Activated CD4-positive, alpha-beta T cell treated with anti-CD3 and anti-CD28 coated beads, Interleukin-2, amount 10 ng/mL, durations not matched to agents 7 days and 5 days (primary cell): ENCODE measurements at places on chromosomes 12 and 14.
A peak's percentile ranks its signal among the peaks of the same experiment; 100 is the strongest.

GRCh38 chr12:52672321-52672933 lies 7.8 kb downstream of the KRT1 start:
- no peak for DNase-seq

- no peak for DNase-seq
Measured at GRCh38 chr14:88007608-88008007, 2.7 kb downstream of the GPR65 start.

- DNase-seq, result no peak
Measured at GRCh38 chr12:108548954-108549521, 11.9 kb downstream of the SART3 start.

DNA sequence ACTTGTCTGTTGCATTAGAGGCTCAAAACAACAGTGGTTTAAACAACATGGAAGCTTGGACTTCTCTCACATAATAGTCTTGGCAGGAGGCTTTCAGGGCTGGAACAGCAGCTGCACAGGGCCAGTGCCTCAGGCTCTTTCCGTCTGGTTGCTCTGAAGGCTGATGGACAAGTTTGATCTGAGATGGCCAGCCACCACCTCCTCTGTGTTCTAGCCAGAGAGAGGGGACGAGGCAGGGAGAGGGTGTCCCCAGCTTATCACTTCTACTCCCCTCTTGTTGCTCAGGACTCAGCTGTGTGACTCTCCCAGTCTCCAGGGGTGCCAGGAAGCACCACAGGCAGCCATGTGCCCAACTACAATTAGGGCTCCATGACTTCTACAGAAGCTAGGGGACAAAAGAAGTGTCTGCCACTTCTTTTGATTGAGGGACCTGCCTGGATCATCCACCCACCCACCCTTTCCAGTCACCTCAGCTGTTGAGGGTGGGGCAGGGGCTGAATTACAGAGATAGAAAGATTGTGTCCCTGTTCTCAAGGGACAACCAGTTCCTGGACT lies 46.6 kb downstream of the SMIM41 start:
- no peak for DNase-seq

GRCh38 chr12:13253966-13254760 lies 57.6 kb downstream of the EMP1 start:
- no peak for DNase-seq

GRCh38 chr12:3527181-3527580 lies 36.2 kb downstream of the PRMT8 start:
- DNase-seq, result no peak

DNA sequence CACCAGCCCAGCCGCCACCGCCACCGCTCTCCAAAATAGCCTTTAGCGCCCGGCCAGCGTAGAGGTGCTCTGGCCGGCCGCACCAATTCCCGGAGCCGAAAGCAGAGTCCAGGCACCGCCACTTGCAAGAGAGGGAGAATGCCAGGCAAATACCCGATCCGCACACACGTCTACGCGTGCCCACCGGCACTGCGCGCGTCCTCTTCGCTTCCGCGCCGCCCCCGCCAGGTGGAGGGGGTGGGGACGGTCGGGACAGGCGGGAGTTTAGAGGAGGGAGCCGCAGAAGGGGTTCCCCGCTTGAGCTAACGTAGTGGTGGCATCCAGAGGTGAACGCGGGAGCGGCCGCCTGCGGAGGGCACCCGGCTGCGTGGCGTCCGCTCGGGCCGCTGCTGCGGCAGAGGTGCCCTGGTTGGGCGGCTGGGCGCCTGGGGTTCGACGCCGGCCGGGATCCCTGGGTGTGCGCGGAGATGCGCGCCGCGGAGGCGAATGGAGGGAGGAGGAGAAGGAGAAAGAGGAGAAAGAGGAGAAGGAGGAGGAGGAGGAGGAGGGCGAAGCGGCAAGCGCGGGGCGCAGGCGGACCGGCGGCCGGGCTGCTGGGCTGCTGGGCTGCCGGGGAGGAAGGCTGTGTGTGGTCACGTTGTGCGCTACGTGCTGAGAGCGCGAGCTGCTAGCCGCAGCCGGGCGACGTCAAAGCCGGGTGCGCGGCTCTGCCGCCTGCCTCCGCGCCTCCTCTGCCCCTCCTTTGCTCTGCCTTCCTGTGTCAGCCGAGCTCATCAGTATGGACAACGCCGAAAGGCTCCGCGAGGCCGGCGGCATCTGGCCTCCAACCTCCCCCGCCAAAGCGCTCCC lies at the start of gene MDGA2:
Gene MDGA2, minus strand, starts transcription at position 140 of the 849 bp plus-strand sequence.
- DNase-seq, result no peak

DNA sequence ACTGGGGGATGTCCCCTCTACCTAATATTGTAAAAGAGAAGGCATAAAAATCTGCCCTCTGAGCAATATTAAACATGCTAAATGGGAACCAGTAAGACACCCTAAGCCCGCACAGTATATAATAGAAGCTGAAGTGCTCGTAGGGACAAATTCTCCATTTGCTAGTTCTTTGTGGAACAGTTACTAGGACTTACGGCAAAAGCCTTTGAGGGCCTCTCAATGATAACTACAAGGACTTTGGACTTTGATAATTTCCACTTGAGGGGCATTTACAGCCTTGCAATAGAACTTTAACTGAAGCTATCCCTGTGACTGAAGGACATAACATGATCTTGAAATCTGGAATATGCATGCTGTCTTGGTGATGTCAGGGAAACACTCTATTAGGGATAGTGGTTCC lies 111.5 kb upstream of the IFNG-AS1 start:
- DNase-seq, result no peak

- DNase-seq, result no peak
Measured at GRCh38 chr12:77571768-77572167, 258.9 kb upstream of the NAV3 start.

- DNase-seq, result no peak
Measured at GRCh38 chr12:15996254-15996653, 85.1 kb downstream of the DERA start.

- DNase-seq, result no peak
Measured at GRCh38 chr12:124930586-124930985, 16.1 kb upstream of the UBC start.

- no peak for DNase-seq
Measured at GRCh38 chr12:24840046-24840800, 108.7 kb downstream of the BCAT1 start.

GRCh38 chr12:123754041-123754772 lies 7.9 kb upstream of the DNAH10 start:
- no peak for DNase-seq

GRCh38 chr12:129096184-129096583 lies 242.9 kb downstream of the GLT1D1 start:
- DNase-seq, result no peak

DNA sequence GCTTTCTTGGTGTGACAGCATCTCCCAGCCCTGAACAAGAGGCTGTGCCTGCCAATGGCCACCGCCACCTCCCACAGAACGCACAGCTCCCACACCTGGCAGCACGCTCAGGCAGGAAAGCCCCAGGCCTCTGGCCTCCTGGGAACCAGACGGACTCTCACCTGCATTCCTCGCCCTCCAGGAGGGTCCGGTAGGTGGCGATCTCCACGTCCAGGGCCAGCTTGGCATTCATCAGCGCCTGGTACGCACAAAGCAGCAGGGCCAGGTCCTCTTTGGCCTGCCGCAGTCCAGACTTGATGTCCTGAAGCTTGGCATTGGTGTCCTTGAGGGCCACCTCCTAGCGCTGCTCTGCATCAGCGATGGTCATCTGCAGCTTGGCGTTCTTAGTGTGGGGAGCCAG lies 12.1 kb upstream of the KRT77 start:
- no peak for DNase-seq

DNA sequence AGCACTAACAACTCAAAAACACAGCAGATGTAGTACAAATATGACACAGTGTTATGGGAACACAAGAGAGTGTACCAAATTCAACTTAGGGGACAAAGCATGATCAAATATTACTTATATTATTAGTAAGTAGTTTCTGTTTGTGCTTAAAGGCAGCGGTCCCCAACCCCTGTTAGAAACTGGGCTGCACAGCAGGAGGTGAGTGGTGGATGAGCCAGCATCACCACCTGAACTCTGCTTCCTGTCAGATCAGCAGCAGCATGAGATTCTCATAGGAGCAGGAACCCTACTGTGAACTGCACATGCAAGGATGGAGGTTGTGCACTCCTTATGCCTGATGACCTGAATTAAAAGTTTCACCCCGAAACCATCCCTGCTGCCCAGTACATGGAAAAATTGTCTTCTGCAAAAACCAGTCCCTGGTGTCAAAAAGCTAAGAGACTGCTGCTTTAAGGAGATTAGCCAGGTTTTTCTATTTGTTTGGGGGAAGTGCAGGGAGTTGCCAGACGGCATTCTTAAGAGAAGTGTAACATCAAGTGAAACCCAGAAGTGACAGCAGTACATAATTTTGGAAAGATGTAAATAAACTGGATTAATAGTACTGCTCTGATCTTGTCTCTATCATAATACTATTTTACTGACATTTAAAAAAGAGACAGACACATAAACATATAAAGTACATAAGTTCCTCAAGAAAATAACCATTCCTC lies 26.7 kb downstream of the GTF2A1 start:
- DNase-seq, result peak; percentile 10

- no peak for DNase-seq
Measured at GRCh38 chr12:2397356-2398045, 344.7 kb downstream of the CACNA1C start.

DNA sequence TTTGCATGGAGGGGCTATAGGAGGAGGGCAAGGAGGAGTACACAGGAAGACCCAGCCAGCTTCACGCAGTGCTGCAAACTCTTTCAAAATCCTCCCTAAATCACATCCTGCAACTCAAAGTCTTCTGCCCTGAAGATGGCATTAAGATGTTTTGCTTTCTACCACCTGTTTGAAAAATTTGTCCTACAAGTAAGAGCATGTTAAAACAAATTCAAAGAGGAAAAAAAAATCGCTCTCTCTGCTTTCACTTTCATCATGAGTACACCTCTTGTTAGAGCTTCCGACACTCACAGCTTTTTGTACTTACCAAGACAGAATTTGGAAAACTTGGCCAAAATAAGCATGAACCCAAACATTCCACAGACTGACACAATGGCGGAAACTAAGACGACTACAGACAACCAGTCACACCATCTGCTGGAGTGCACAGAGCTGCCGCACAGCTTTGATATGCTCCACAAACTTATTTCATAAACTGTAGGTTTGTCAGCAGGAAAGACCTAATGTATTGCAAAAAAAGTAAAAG lies 21.3 kb downstream of the GCH1 start:
- peak; percentile 47 for DNase-seq

GRCh38 chr14:93263416-93263815 lies 56.4 kb downstream of the UBR7 start:
- no peak for DNase-seq

GRCh38 chr14:30125322-30125979 lies 197.8 kb upstream of the PRKD1 start:
- no peak for DNase-seq

DNA sequence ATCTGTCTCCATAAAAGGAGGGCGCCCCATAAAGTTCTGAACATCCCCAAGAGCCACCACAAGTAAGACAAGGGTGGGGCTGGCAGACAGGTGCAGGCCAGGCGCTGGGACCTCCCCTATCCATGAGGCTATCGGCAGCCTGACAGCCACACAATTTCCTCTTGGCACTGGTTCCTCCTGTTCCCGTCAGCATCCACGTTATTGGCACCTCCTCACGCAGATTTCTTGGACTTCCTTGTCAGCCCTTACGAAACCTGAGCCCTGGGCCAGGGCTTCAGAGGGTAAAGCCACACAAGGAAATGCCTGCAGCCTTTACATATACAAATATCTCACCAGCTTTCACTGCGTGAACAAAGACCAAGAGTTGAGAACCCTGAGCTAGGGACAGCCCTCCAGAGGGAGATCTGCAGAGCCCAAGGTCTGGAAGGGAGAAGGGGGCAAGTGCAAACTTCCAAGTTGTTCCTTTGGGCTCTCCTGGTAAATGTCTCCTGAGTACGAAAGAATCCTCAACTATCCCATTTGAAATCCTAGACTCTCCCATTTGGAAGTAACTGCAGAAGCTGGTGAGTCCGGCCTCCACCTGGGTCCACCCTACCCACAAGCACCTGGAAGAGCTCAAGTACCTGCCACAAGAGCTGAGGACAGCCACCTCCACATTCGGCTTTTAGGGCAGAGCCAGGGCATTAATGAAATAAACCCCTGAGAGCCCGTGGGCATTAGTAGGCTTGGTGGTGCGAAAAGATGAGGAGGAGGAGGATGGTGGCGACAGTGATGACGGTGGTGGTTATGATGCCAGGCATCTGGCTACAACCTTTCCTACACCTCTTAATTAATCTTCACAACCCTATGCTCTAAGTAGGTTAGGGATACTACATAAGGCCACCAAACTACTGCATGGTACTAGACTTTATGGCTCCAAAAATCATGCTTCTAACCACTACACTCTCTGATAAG lies 5.5 kb upstream of the TC2N start:
- DNase-seq, result peak; percentile 70

GRCh38 chr14:104428860-104429259 lies 150.7 kb upstream of the C14orf180 start:
- no peak for DNase-seq

GRCh38 chr12:132597333-132598316 lies 12.8 kb downstream of the LRCOL1 start:
- peak; percentile 26 for DNase-seq

- no peak for DNase-seq
Measured at GRCh38 chr14:25102788-25103187, 52.8 kb upstream of the STXBP6 start.

DNA sequence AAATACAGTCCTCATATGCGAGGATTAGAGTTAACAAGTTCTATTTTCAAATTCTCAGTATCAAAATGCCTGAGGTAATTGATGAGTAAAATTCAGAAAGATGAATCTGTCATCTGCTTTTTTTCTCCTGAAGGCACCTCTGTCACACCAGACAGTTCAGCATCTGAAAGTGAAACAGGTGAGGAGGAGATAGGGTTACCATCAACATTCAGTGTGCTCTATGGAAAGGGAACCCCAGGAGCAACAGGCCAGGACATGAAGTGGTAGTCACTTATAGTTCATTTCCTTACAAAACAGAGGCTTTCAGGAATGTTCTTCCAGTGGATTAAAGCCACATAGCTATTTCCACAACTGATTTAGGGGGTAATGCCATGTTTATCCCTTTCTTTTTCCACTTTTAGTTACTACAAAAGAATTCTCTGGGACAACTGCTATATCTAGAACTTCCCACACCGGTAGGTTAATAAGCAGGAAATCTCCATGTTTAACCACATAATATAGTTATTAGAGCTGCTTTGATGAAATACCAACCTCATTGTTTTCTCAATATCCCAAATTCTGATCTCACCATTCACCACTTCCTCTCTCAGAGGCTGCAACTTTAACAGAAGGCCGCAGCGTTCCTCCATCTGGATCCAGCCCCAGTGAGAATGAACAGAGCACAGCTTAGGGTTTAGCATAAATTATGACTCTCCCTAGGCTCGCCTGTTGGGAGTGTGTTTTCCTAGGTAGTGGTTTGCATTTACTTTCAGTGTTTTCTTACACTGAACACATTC lies 177.0 kb upstream of the CNTN1 start:
- DNase-seq, result no peak

DNA sequence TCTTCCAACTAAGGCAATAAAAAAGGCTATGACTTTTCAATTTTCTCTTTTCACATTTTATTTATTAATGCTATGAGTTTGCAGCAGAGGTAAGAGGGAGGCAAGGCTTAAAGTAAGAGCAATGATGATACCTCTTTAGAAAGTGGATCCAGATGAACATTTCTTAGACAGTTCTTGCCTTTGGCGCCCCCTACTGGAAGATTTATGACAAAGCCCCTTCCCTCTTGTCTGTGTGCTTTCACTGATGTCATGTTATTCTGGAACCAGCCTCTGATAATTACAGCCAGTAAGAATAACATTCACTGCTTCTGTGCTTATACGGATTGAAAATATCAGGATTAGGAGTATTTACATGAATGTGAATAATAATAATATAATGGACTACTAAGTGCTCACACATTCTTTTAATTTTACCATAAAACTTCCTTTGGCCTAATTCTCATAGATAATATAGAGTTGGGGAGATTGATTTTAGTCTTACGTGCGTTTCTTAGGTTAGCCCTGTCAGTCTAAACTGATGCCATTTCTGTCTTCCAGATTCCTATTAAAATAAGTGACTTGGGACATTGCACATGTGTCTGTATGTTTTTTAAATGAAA lies 1929.9 kb upstream of the SEL1L start:
- peak; percentile 33 for DNase-seq
